ENCODE measurements at places on chromosomes 3 and 15.

GRCh38 chr3:152557302-152557999, 277.5 kb upstream of the P2RY1 start:
- DNase-seq = no peak

GRCh38 chr3:79285380-79285779, 482.4 kb downstream of the ROBO1 start:
- DNase-seq = no peak

- no peak for DNase-seq
Observed at GRCh38 chr15:83919319-83919830, 265.5 kb downstream of the ADAMTSL3 start.

- DNase-seq = no peak
Observed at GRCh38 chr3:21876782-21877181, 125.8 kb upstream of the ZNF385D start.

DNA sequence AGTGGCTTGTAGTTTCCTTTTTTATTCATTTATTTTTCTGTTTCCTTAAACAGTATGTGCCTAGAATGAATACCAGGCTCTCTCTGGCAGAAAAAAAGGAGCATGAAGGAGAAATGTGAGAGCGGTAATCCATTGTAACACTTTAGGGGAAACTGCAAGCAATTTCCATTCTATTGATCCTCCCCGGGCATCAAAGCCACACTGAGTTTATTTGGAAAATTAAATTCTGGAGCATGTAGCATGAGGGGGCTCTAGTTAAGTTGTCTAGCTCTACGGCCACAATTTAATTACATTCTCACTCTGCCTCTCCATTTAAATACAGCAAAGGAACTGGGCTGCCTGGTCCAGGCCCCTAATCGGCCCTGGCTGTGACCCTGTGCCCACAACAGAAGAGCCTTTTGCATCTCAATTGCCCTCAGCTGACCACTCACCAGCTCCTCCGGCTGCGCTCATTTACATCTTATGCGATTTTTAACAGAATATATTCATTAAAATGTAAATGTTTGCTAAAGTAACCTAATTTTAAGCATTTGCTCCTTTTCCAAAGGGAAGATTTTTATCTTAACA, 72.9 kb downstream of the MEGF11 start:
- no peak for DNase-seq

GRCh38 chr15:45091161-45091560, 22.8 kb downstream of the DUOX2 start:
- DNase-seq = no peak

- no peak for DNase-seq
Observed at GRCh38 chr3:194165271-194166018, 29.5 kb downstream of the HES1 start.

DNA sequence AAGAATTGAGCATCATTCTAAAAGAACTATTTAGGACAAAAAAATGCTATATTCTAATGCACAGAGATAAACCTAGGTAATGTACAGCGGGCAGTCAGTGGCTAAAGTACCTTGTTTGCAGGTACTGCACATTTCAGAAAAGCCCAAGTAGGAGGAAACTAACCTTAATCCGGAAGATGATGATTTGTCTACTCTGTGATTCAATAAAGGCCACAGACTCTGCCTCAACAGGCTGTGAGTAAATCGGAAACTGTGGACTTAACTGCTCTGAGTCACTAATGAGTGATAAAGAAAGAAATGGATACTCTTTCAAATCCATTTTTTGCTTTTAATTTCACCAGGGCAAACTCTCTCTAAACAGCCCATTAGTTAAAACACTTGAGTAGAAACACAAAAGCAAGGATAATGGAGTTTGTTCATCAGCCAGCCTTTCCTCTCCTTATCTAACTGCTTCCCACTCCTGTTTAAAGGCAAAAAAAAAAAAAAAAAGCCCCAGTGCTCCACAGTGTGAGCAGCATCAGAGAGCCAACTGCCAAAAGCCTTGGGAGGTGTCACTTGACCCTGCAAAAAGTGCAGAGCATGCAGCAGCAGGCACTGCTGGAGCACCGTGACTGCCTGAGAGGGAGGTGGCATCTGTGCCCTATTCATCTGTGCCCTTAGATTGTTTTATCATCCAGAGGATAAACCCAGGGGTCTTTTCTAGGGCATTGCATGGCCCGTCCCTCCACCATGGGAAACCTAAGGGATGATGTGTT, 187.7 kb downstream of the SATB1 start:
- no peak for DNase-seq

DNA sequence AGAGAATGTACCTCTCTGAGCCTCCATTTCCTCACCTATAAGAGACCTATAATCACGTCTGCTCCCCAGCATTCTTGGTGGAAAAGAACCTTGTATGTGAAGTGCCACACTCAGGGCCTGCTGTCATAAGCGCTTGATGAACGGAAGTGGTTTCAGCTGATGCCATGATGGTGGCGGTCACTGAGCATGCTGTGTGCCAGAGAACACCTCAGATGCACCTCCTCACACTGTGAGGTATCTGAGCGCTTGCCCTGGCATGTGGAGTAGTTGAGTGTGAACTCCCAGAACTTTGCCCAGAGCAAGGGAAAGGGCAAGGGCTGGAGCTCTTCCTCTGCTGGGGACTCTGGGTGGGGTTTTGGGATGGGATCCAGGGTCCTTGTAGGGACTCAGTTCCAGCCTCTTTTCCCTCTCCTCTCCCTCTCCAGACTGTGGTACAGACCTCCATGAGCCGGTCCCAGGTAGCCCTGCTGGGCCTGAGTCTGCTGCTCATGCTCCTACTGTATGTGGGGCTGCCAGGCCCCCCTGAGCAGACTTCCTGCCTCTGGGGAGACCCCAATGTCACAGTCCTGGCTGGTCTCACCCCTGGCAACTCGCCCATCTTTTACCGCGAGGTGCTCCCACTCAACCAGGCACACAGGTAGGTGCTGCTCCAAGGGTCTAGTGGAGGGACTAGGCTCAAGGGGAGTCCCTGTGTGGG, 2.7 kb downstream of the ABHD14A start:
- no peak for DNase-seq

DNA sequence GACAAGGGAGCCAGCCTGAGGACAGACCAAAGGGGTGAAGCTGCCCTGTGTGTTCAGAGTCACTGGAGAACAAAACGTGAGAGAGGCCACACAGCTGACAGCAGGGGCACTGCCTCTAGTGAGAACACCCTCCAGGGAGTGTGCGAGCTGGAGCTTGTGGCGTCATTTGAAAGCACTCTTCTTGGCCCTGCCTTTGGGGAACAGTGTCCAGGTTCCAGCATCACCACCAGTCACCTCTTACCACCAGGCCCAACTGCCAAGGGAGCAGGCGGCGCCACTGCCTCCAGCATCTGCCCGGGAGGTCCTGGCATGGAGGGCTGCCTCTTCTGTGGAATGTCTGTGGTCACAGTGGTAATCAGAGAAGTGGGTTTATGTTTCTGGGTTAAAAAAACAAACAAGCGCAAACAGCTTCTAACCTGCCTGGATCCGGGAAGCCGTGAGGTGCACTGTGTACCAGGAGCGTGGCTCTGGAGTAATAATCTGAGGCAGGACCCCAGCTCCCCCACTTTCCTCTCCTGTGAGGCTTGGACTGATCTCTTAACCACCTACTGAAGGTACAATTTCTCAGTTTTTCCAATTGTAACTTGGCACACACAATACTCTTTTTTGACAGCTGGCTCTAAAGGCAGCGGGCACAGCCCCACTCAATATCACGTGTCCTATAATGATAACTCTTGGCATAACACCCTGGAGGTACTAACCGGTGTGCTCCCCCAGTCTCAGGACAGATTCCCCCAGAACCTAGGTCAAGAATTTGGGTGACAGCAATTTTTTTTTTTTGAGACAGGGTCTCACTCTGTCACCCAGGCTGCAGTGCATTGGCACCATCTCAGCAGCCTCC, 32.2 kb upstream of the CDCP1 start:
- DNase-seq = no peak

DNA sequence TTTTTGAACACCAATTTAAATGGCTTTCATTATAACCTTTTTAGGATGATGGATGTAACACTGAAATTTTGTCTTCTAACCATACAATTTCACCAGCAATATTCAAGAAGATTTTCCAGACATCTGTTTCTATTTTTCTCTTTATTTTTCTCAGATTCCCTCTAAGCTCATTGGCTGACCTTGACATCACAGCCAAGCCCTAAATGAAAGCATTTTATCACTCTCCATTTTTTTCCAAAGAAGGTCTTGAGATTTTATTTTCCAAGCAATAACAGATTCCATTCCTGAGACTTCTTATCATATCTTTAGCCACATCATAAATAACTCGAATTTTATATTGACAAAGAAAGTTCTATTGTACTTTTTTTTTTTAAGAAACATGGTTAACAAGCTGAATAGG, 392.6 kb upstream of the THBS1 start:
- no peak for DNase-seq

DNA sequence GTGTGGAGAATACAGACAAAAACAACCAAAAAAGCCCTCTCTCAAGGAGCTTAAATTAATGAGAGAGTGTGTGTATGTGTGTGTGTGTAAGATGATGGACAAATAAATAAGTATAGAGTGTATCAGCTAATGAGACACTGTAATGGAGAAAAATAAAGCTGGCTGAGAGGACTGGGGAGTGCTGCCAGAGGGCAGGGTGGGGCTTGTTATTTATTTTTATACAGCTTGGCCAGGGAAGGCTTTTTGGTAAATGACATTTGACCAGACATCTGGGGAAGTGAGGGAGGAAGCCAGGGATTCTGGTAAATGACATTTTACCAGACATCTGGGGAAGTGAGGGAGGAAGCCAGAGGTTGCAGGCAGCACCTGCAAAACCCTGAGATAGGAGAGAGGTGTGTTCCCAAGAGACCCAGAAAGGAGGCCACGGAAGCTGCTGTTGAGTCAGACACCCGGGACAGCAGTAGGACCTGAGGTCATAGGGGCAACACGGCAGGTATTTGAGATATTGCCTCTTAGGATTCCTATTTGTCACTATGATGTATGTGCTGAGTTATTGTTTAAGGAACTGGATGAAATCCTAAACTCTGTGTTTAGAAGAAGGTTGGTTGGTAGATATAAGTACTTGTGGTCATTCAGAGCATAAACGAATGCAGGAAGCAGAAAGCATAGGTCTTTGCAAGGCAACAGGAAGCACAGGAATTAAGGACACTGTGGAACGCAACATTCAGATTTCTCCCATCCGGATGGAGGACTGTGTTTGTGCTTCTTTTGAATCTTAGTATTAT, 2.7 kb downstream of the SV2B start:
- DNase-seq = no peak

DNA sequence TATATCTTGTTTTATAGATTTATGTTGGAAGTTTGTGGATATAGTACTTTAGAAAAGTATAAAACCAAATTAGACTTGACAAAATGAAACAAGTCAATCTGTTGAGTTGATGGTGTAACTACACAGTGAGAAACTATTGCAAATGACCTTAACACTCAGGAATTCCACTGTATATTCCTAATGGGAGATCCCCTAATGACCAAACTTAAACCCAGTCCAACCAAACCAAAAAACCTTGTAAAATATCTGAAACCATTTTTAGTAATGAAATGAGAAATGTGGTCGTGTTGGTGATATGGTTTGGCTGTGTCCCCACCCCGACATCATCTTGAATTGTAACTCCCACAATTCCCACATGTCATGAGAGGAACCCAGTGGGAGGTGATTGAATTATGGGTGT, 31.9 kb upstream of the ATP13A3 start:
- DNase-seq = no peak

DNA sequence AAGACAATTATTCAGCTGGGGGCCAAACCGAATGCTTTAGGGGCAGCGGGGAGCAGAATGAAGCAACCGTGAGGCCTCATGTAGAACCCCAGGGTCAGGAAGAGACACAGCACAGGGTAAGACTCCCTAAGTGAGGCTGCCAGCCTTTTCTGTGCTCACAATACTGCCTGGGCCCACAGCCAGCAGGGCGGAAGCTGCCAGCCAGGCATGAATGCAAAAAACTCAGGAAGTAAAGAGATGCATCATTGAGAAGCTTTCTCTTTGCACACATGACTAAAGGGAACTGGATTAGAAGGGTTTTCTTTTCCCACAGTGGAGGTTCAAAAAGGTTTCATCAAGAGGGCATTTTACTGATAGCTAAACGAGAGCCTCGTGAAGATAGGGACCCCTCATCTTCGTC, 33.3 kb downstream of the CA12 start:
- DNase-seq = no peak

- no peak for DNase-seq
Observed at GRCh38 chr3:71168121-71168721, 415.3 kb downstream of the FOXP1 start.

Data from activated CD4-positive, alpha-beta T cell treated with anti-CD3 and anti-CD28 coated beads for 4 hours (primary cell).